ENCODE measurements at places on chromosomes 13 and 19.

DNA sequence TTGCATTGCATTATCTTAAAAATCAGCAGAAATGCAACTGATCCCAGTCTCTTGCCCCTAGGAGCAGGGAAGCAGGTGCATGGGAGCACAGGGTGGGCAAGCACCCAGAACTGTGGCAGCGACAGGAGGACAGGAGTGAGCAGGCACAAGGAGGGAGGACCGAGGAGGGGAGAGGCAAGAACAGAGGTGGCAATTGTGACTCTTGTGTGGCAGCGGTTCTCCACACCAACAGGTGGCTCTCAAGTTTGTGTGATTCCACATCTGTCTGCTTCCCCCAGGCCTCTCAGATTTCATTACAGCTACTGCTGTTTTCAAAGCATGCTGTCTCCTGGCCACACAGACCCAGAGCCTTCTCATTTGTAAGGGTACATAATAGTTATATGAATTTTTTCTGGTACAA, 108.5 kb downstream of the STK24 start:
- no peak for DNase-seq

- DNase-seq = no peak
These were observed 53.5 kb upstream of the PCDH9 start for GRCh38 chr13:67283637-67284036.

- no peak for DNase-seq
These were observed at the start of gene APC2 for GRCh38 chr19:1449467-1450442. Gene APC2 (plus strand): TSS chr19:1450121. CDS start chr19:1453002, 2,881 bp downstream.

DNA sequence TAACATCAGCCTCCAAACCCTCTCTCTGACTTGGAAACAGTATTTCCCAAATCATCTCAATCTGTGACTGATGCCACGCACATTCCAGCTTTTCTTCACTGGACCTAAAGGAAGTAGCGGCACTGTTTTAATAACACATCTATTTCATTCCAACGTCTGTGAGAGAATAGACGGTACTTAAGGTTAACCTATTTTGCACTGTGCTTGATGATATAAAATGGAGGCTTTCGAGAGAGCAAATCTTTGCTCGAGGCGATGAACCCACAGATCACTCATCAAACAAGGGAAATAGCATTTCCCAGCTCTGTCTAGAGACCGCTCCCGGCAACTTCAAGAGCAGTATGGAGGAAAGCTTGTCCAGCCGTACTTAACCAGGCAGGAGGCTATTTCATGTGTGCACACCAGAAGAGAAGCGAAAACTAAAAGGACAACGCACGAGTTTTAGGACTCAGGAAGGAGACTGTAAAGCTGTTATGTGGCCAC, 2.9 kb downstream of the UBL3 start:
- no peak for DNase-seq

- no peak for DNase-seq
These were observed 548.5 kb upstream of the KLF12 start for GRCh38 chr13:74682746-74683145.

DNA sequence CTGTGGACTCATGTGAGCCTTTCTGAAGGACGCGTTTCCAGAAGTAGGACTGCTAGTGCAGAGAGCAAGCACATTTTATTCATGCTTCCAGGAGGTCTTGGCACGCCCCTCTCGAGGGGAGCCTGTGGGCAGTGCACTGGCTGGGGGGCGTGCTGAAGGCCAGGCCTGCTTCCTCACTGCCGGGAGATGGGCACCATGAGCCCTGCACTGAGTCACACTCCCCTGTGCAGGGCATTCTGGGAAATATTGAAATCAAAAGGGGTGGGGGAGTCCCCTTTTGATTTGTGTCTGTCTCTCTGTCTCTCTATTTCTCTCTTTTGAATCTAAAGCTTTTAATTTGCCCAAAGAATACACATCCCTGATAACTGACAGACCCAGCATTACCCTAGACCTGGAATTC, 34.0 kb downstream of the DPF1 start:
- no peak for DNase-seq

DNA sequence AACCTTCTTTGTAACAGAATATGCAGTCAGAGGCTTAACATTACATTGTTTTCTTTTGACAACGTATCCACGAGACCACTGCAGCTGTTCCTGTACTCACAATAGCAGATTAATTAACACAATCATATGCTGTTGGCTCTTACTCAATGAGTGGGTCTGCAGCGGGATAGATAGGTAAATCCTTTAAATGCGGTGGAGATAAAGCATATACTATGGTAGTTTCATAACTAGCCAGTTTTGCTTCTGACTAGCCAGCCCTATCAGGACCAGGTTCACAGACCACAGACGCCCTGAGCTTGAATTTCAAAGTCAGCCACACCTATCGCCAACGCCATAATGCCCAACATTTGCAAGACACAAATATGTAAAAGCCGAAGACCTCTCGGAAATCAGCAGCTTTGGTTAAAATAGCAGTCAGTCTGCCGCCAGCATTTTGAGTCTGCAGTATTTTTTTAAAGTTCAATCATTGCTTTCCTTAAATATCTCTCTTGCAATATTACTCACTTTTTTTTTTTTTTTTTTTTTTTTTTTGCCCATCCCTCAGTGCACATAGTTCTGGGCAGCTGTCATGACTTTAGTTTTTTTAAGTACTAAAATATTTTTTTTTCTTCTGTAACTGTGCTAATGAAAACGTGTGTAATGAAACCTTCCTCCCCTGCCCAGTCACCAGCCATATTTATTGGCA, 120.5 kb downstream of the ZNF536 start:
- DNase-seq = no peak

DNA sequence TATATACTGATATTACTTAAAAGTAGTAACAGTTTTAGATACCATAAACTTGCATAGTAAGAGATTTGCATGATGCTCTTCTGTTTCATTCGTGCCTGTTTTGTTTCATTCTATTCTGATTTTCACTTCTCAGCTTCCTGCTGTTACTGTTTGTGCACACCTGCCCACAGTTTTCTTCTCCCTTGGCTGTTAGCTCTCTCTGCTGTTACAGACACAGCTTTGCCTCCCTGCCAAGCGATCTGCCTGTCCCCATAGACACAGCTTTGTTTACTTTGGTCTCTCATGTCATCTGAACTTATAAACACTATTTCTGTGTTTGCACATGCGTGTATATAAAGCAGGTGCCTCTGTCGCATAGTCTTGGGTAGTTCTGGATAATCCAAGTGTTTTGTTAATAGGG, 21.4 kb upstream of the UPF3A start:
- DNase-seq = no peak

GRCh38 chr19:29479941-29480340, 45.9 kb upstream of the VSTM2B start:
- no peak for DNase-seq

DNA sequence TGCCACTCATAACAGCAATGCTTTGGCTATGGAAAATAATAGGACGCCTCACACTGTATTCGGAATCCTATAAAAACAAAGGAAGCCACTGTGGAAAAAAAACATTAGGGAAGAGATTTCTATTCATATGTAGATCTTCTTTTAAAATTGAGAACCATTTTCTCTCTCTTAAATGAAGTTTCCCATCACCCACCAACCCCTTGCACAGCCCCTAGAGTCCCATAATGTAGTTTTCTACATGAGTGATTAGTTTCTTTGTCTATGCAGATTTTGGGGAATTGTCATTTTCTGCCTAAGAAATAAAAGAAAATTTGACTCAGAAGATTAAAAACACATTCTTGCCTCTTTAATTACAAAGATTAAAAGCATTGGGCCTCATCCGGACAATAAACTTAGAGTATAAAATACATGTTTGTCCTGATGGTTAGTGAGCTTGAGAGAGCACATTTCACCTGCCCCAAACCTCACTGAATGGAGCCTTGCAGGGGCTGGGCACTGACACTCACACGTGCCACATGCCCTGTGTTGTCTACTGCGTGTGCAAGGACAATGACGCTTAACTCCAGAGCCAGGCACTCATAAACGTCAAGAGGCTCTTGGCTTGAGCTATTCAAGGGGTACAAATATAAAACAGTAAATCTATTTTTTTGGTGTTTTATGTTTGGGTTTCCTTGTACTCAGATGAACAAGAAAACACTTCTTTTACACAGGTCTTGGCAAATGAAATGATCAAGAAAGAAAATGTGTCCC, 40.0 kb upstream of the KL start:
- DNase-seq = no peak

DNA sequence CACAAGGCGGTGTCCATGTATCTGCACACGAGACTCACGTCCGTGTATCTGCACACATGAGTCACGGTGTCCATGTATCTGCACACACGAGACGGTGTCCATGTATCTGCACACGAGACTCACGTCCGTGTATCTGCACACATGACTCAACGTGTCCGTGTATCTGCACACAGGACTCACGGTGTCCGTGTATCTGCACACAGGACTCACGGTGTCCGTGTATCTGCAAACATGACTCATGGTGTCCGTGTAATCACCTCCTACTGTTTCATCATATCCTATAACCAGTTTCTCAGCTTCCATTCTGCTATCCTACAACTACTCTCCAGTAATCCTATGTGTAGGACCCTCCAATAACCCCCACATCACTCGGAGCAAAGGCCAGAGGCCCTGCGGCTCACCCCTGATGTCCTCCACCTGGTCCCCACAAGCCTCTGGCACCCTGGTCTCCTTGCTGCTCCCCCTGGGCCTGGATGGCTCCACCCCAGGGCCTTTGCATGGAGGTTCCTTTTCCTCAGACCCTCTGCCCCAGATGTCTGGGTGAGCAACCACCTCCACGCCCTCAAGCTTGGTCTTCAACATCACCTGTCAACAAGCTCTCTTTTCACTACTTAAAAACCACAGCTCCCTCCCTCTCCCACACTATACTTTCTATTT, 2.5 kb upstream of the TMEM255B start:
- DNase-seq = no peak

DNA sequence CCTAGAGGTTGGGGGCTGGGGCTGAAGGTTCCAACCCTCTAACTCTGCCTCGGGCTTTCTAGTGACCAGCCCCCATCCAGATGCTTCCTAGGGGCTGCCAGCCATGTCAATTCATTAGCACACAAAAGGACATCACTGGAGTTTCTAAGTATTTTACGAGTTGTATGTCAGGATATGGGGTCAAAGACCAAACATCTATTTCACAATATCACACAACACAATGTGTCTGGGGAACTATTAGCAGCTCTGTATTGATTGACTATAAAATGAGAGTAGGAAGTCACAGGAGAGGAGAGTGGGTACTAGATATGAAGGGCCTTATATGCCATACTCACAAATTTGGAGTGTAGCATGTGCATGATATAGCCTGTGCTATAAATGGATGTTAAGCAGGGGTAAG, 42.1 kb downstream of the LPAR6 start:
- DNase-seq = no peak

GRCh38 chr19:42207767-42208271, 9.7 kb downstream of the DEDD2 start:
- DNase-seq = no peak

DNA sequence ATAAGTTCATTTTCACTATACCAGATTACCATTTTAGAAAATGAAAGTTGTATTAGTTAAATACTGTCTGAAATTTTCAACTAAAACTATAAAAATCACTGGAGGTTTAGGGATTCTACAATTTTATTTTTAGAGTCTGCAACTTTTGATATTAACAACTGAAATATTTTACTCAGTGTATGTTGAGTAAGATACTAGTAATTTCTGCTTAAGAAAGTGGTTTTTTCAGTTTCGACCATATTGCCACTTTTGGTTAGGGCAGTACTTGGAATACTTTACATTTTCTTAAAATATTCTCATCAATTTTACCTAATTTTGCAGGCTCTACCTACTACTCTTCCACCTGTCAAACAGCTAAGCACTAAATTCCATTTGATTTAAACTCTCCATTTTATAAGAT, 59.6 kb downstream of the KCNRG start:
- no peak for DNase-seq

- DNase-seq = no peak
These were observed 37.9 kb downstream of the N4BP2L1 start for GRCh38 chr13:32390048-32390447.

DNA sequence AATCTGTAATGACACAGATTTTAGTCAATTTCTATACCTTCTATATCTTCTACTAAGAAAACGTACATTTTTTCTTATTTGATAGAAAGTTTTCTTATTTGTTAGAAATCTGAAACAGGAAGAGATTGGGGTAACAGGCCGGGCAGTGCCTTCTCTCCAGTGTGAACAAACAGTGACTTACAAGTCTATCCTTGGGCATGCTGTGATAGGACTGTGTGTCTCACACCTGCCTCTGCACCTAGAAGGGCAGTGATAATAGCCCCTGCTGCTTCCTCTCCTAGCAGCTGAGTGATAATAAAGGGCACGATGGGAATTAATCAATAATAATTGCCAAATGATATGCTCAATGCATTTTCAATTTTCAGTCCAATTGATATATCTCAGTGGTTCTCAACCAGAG, 1.4 kb downstream of the TMEM272 start:
- DNase-seq = no peak

- no peak for DNase-seq
These were observed 246.5 kb downstream of the FGF9 start for GRCh38 chr13:21917086-21918015.

GRCh38 chr13:30192320-30193093, 114.8 kb downstream of the KATNAL1 start:
- DNase-seq = no peak

DNA sequence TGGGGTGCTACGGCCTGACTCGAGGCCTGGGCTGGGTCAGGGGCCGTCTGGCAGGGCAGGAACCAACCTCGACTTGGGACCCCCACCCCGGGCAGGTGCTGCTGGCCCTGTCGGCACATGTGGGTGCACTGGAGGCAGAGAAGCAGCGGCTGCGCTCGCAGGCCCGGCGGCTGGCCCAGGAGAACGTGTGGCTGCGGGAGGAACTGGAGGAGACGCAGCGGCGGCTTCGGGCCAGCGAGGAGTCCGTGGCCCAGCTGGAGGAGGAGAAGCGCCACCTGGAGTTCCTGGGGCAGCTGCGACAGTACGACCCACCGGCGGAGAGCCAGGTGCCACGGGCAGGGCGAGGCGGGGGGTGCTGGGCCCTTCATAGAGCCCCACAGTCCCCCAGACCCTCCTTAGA, 5.9 kb downstream of the KLC3 start:
- DNase-seq = no peak

DNA sequence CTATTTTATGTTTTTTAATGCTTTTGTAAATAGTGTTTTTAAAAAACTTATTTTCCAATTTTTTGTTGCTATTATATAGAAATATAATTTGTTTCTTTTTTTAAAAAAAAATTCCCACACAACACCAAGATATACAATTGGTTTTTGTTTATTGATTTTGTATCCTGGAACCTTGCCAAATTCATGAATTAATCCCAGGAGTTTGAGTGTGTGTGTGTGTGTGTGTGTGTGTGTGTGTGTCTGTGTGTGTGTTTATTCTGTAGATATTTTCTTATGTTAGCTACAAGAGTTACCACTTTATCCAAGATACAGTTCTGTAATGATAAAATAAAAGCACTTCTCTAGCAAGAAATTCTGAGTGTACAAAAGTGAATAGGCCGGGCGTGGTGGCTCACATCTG, 7.6 kb downstream of the TPRX1 start:
- DNase-seq = no peak
